ENCODE measurements at places on chromosomes 7 and 10. TPM values are rescaled to one million over a fixed set of nuclear protein-coding genes. Genes with fewer than 3 reads are reported as not detected.

Gene CPN1
- 0.21 TPM for total RNA-seq

Gene CALHM3
- 0.38 TPM for total RNA-seq

Gene ZNF37A
- total RNA-seq = 5.7 TPM

Gene FBXO24
- total RNA-seq = not detected

Gene LAMB4
- 0.07 TPM for total RNA-seq

Gene SLC16A12
- not detected for total RNA-seq

Gene NKX1-2
- total RNA-seq = 0.05 TPM

Gene BAG3
- total RNA-seq = 143 TPM

Gene ZNF365
- total RNA-seq = 0.92 TPM

Gene EPHA1
- not detected for total RNA-seq

Gene ADAP1
- total RNA-seq = 4.0 TPM

Gene CCNY
- 45.3 TPM for total RNA-seq

Gene ZNF680
- total RNA-seq = 2.0 TPM

Gene MYH16
- total RNA-seq = 0.51 TPM

Gene ANKRD22
- 0.27 TPM for total RNA-seq

Gene VWC2
- not detected for total RNA-seq

Gene SORCS1
- total RNA-seq = not detected

Gene INSYN2A
- 1.5 TPM for total RNA-seq

Gene HSPA12A
- 12.5 TPM for total RNA-seq

Data from A549 treated with RU486 at 1 μM for 4 hours (cell line).